ENCODE measurements at places on chromosomes 3 and 15.

DNA sequence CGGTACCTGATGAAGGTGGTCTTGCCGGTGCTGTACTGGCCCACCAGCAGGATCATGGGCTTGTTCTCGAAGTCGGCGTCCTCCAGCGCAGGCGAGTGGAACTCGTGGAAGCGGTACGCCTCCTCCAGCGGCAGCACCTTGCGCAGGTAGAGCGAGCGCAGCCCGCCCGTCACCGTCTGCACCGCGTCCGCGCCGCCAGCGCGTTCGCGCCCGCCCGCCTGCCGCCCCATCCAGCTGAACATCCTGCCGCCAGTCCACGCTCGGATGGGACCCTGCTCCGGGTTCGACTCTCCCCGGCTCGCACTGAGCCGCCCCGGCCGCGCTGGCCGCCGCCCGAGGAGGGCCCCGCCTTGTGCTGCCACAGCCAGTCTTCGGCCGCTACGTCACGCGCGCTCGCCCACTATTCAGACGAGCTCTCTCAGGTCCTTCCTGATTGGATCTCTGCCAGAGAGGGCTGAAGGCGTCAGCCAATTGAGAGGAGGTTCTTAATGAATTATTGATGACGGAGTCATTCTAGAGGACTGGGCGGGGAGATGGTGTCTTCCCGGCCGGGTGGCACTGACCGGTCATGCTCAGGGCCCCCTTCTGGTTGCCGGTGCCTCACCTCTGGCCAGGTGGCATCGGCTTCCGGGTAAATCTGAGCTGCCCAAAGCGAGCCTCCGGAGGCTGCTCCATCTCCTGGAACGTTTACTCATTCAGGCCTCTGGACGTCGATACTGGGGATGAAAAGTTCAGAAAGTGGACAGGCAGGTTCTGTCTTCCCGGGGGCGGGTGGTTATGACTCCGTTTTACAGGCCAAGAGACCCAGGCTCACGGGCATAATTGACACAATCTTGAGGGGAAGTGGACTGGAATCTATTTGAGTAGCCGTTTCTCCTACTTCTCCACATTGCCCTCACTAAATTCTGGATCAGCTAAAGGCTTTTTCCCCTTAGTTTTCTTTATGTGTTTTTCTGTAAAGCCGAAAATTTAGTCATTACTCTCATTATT is at the start of gene EHD4:
EHD4 (minus strand) TSS at position 305 of the 990 bp plus-strand sequence; CDS start at position 242, 63 bp downstream.
- DNase-seq: peak; percentile 78

- no peak for DNase-seq
Measured at GRCh38 chr3:197224034-197224444, 74.4 kb downstream of the DLG1 start.

DNA sequence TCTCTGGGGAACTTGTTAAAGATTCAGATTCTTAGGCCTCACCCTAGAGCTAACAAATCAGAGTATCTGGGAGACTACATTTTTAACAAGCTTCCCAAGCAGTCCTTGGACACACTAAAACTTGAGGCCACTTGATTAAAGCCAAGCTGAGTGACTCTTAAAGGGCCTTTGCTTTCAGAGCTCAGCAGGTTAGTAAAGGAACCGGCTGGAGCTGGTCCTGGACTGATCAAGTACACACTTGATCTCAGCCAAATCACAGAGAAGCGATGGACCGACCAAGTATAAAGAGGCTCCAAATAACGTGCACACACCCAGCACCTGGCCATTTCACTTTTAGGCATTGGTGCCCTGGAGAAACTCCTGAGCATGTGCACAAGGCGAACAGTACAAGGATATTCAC is 12.9 kb upstream of the TM6SF1 start:
- no peak for DNase-seq

- DNase-seq: no peak
Measured at GRCh38 chr3:37680401-37680800, 181.3 kb upstream of the CTDSPL start.

DNA sequence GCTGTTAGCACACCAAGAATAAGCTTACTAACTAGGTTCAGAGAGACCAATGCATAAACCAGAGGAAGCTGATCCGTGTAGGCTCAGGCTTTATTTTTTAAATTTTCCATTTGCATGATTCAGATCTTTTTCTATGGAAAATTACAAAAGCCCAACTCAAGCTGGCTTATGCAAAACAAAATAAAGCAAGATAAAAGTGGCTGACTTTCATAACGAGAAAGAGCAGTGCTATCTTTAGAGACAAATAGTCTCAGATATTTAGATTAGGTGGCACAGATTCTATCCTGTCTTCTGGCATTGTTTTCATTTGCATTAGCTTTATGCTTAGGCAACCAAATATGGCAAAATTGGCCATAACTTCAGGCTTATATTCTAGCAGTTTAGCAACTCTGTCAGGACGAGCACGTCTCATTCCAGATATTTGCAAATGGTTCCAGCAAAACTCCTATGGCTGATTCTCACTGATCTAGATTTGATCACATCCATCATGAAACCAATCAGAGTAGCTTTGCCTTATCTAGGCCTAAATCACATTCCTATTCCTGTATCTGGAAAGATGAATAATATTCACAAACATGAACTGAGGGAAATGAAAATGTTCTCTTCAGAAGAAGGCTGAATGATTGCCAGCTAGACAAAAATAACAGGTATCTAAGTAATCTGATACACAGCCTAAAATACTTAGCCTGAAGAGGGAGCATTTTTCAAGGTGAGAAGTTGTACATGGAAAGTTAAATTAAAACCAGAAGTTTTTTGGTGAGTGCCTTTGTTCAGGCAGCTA is 216.4 kb upstream of the DPPA4 start:
- no peak for DNase-seq

DNA sequence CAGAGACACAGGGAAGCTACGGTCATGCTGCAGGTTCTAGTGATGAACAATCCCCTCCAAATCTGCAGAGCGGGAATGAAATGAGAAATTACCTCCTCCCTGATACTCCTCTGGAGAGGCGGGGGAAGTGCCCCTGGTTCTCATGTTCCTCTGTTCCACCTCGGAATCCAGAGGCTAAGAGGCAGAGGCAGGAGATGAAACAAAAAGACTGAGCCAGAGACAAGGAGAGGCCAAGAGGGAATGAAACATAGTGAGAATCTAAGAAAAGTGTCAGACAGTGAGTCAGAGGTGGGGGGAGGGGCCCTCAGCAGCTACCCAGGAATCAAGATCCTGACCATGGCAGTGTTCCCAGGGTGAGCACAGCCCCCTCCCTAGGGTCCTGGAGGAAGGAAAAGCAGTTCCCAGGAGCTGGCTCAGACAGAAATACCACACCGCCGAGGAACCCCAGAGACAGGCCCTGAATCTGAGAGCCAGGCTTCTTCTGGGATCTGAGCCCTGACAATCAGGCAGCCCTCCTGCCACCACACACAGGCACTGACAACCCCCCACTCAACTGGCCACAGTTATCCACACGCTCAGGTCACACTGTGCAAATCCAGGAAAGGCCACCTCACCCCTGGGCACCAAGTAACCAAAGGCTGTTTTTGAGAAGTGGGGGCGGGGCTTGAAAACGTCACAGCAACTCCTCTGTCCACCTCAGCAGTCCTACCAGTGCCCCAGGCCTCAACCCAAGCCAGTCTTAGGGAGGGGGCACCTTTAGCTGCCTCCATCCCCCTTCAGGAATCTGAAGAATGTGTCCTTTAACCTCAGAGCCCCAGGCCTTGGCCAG is 2.4 kb downstream of the CSRNP1 start:
- no peak for DNase-seq

DNA sequence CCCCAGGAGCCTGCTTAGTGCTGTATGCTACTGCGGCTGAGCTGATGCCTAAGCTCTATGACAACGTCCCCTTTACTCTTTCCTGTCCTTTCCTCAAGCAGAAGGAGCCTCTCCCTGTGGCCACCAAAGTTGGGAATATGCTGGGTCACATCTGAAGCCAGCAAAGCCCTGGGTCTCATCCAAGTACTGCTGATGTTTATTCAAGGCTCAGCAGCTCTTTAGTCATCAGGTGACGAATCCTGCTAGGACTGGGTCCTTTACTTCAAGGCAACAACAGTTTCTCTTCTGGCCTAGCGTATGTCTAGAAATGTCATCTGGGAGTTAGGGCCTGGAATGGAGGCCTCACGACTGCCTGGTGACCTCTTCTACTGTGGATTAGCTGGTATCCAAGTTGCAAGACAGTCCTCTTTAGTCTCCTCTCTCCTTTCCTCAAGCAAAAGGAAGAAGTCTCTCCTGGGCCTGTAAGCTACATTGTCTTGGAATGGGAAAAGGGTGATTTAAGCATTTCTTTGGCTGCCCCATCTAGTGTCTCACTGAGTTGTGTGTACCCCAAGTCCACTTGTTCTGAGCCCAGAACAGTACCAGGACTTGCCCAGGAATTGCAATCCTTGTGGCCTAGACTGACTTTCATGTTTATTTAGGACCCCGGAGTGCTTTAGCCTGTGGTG is 63.9 kb downstream of the TNFAIP8L3 start:
- no peak for DNase-seq

- no peak for DNase-seq
Measured at GRCh38 chr3:10137178-10137577, 4.4 kb upstream of the VHL start.

DNA sequence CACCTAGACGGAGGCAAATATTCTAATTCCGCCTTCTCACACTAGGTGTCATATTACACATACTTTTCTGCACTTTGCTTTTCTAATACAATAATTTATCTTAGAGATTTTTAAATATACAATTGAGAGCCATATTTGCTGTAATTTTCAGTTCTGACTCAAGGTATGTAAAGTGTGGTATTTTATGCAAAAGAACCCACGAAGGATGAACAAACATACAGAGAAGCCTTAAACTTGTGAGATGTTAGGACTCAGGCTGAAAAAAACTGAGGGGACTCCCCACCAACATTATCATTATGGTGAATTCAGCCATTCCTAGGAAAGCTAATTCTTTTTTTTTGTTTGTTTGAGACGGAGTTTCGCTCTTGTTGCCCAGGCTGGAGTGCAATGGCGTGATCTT is 9.6 kb downstream of the ZBTB11 start:
- no peak for DNase-seq

DNA sequence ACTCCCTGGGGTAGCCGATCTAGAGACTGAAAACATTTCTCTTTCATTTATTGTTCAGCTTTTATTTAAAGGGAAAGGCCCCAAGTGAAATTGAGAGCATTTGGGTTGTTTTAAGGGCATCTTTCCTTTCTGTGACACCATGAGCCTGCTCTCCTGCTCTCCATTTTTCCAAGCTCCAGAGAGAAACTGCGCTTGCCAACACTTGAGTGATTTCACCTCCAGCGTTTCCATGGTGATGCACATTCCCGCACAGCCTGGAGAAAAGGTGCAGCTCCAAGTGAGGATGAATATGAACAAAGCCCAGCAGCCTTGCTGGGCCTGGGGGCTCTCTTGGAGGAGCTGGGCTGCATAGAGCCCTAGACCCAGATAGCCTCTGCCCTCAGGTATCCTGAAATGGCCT is 159.2 kb upstream of the PPP2R3A start:
- no peak for DNase-seq

DNA sequence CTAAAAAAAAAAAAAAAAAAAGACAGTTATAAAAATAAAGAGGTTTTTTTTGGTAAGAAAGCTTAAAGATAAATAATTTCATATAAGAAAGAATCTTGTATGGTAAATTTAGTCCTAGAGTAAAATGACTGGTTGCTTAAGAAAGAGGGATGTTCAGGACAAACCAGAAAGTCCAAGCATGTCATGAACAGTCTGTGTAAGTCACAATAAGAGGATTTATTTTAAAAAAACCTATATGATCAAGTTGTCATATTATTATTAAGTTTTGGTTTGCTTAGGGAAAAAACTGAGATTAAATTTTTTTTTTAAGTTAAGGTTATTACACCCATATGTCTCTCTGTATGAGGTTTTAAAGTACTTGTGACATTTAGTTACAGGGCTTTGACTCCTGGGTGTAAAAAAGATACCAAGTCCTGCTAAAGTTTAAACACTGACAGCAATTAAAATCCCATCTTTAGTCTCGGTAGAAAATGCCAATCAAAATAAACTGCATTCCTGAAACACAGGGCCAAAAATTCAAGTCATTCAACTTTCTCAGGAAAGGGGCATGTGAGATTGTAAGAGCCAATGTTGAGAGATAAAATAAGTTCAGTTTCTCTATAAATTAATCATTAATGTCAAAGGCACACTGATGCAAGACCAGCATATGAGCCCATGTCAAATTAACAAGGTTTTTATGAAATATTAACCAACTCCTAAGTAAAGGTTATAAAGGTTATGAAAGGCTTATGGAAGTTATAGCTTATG is 8.5 kb upstream of the BDH1 start:
- no peak for DNase-seq

DNA sequence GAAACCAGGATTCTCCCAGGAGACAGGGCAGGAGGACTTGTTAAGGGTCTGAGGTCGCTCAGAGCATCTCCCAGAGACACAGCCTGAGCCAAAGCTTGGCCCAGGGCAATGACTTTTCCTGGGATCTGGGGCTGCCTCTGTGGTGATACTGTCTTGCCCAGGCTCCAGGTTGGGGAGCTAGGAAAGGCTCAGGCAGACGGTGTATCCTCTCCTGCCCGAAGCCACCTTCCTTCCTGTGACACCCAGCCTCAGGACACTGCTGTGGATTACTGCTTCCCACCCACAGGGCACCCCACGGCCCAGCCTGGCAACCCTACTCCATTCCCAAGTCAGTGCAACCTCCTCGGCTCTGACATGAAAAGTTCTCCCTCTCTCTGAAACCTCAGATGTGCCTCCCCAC is 31.9 kb downstream of the SCN5A start:
- DNase-seq: no peak

GRCh38 chr3:182027366-182027765 is 315.6 kb downstream of the SOX2 start:
- DNase-seq: no peak

DNA sequence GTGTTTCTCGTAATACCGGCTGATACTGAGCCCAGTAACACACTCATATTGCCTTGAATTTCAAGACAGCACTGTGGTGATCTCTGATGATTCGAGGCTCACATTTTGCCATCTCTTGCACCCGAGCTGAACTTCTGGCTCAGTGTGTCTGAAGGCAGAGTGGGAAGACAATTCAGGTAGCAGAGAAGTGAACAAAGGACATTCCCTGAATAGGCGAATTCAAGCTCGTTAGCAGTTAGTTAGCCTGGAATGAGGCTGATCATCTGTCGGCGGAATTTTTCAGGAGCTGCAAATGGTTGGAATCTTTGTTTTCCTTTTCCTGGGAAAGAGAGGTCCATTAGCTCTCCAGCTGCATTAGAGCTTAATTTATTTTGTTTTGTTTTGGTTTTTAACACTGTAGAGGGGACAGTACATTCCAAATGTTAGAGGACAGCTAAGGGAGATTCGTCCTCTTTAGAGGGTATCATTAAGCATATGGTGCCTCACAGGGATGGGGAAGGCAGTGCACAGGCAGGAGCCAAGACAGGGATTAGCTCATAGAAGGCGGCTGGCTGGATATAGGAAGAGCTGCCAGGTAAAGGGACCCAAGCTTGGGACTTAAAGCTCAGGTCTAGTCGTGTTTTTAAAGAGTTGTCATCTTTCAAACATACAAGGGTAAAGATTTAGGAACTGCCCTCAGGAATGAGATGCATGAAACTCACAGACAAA is 119.7 kb upstream of the DLG1 start:
- DNase-seq: no peak

Measured in SIG-M5 (cell line).